ENCODE measurements at places on chromosomes 6 and 20.

DNA sequence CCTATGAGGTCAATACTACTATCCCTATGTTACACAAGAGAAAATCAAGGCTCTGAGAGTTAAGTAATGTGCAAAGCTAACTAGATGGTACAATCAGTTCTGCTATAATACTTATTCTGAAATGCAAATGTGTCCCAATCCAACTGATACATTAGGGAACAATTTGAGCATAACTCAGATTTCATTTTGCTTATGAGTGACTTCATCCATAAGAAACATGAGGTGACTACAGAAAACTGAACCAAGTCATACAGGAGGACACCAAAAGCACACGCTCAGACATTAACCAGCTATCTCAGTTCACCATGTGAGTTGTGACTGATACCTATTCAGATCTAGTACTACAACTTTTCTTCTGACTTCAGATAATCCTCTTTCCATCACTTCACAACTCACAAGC is 179.9 kb upstream of the RUNX2 start:
- no peak for DNase-seq

- no peak for DNase-seq
These were observed 37.8 kb upstream of the STX16 start for GRCh38 chr20:58613061-58613854.

DNA sequence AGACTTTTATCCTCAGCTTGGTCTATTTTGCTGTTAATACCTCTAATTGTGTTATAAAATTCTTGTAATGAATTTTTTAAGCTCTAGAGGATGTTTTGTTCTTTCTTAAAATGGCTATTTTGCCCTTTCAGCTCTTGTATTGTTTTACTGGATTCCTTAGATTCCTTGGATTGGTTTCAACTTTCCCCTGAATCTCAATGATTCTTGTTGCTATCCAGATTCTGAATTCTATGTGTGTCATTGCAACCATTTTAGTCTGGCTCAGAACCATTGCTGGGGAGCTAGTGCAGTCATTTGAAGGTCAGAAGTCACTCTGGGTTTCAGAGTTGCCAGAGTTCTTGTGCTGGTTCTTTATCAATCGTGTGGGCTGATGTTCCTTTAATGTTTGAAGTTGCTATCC is 37.1 kb downstream of the OTOR start:
- no peak for DNase-seq

DNA sequence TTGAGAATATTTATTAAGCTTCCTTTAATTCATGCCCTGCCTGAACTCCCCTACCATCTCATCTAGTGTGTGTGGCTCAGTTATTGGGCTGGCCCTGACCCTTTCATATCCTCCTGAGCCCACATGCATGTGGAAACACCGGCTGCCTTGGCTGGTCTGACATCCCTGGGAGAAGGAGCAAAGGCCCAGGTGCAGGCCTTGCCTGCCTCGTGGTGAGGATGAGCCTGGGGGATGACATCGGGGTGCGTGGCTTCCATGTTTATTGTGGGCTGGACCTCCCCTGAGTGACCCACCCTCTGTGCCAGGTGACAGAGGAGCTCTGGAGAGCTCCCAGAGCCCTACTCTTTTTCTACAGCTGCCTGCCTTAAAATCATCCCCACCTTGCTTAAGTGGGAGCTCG is 69.1 kb downstream of the FOXA2 start:
- DNase-seq, result no peak

DNA sequence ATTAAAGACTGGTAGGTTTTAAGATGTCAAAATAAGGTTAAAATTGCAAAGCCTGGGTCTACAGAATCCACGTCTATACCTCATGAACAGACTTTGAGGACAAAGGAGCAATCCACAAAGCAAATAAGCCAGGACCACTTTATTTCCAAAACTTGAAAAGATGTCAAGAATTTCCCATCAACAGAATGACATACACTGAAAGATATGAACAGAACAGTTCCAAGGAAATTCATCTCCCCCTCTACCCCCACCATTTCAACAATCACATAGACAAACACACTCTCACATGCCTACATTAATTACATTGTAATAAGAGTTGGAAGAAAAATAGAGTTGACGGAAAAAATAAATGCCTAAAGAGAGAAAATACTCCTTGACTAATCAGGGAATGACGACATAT is 45.2 kb upstream of the NHSL1 start:
- DNase-seq, result no peak

- DNase-seq, result no peak
These were observed 25.0 kb downstream of the CYB5R4 start for GRCh38 chr6:83884523-83884922.

GRCh38 chr20:57135875-57136274 is 130.6 kb downstream of the BMP7 start:
- DNase-seq, result no peak

GRCh38 chr6:28224131-28225055 is 682 bp upstream of the ZSCAN9 start:
- no peak for DNase-seq

- DNase-seq, result no peak
These were observed 9.2 kb downstream of the PPP1R3G start for GRCh38 chr6:5094327-5094726.

- DNase-seq, result no peak
These were observed 8.5 kb downstream of the TNFAIP3 start for GRCh38 chr6:137875606-137876005.

GRCh38 chr6:114151064-114151690 is 180.2 kb upstream of the HDAC2 start:
- no peak for DNase-seq
